Mucosa of gallbladder (tissue), 1 donor: ENCODE measurements at places on chromosomes 1 and 21. TPM values are rescaled to one million over a fixed set of nuclear protein-coding genes. Genes with fewer than 3 reads are reported as not detected.

DNA sequence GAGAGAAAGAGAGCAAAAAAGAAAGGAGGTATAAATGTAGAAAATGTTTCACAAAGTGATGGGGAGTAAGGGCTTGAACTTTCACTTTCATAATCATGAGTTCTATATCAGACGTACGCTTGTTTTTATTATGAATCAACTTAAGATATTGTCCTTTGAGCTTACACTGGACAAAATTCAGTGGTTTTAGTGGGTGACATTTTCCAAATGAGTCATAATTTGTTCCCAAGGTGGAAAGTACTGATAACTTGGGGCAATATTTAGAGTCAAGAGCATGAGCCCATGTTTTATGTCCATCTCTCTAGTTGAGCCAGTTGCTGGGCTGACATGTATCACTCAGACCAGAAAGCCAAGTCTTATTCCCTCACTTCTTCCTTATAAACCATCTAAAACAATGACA, 161.6 kb downstream of the CHRM3 start:
- DNase-seq, result no peak

GRCh38 chr1:110634455-110635311, 28.5 kb upstream of the KCNA2 start:
- peak; percentile 68 for DNase-seq

DNA sequence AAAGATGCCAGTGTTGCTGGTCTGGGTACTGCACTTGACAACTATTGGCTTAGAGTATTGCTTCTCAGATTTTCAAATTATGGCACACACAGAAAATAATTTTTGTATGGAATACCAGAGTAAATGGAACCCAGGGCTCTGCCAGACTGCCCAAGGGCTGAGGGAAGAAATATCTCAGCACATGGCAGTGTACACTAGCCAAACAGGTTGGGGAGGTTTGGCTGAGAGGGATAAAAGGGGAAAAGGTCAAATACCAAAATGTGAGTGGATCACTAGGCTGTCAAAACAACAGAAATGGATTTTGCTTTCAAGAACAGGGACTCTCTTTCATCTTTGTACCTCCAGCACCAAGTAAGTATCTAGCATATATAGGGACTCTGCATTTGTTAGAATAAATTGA, 3.0 kb upstream of the RGS8 start:
- DNase-seq, result no peak

GRCh38 chr1:110916669-110917306, 43.8 kb downstream of the CD53 start:
- DNase-seq, result no peak

DNA sequence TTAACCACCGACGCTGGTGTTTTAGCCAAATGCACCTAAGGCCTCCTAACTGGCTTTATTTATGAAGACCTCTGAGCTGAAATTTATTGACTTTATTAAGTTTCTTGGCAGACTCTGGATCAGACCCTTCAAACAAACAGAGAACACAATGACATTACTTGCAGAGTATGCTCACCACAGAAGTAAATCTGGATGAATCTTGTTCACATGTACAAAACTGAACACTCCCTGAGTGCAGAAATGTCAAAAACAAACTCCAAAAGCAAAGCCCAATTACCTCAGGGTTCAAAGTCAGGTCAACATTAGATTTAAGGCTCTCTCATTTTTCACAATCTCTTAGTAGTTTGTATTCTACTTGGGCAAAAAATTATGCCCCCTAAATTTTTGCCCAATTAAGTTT, 218.6 kb downstream of the SLC45A1 start:
- DNase-seq, result no peak

- no peak for DNase-seq
Observed at GRCh38 chr1:63951059-63951946, 177.5 kb downstream of the ROR1 start.

GRCh38 chr1:165287781-165288180, 68.7 kb downstream of the LMX1A start:
- DNase-seq, result no peak

DNA sequence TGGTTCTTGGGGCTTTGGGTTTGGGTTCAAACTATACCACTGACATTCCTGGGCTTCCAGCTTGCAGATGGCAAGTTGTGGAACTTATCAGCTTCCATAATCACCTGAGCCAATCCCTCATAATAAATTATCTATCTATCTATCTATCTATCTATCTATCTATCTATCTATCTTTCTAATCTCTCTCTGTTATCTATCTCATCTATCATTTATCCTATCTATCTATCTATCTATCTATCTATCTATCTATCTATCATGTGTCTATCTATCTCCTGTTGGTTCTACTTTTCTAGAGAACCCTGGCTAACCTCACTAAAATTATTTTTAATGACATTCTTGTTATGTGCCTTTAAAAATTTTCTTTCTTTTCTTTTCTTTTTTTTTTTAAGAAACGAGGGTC, 35.8 kb upstream of the AKT3 start:
- DNase-seq, result no peak

The TACSTD2 gene
- 19.2 TPM for total RNA-seq

The PLA2G2A gene
- 19.0 TPM for total RNA-seq

The CTTNBP2NL gene
- total RNA-seq, result 56.0 TPM
